ENCODE measurements at places on chromosomes 1 and 21.
A peak's percentile ranks its signal among the peaks of the same experiment; 100 is the strongest.

- DNase-seq, result no peak
These were observed 36.7 kb downstream of the SLC19A1 start for GRCh38 chr21:45505416-45506021.

- DNase-seq, result peak; percentile 90
These were observed 173.0 kb downstream of the GABPA start for GRCh38 chr21:25907573-25908275.

GRCh38 chr1:84271441-84272151 lies 29.9 kb upstream of the SAMD13 start:
- DNase-seq, result peak; percentile 90

- DNase-seq, result peak; percentile 98
These were observed 165.8 kb downstream of the AK5 start for GRCh38 chr1:77447669-77448068.

- DNase-seq, result no peak
These were observed 16.1 kb downstream of the CSF1 start for GRCh38 chr1:109926662-109927300.

- no peak for DNase-seq
These were observed 149.2 kb upstream of the PLD5 start for GRCh38 chr1:242673652-242674051.

GRCh38 chr1:234927971-234928640 lies 200.5 kb downstream of the TOMM20 start:
- no peak for DNase-seq

DNA sequence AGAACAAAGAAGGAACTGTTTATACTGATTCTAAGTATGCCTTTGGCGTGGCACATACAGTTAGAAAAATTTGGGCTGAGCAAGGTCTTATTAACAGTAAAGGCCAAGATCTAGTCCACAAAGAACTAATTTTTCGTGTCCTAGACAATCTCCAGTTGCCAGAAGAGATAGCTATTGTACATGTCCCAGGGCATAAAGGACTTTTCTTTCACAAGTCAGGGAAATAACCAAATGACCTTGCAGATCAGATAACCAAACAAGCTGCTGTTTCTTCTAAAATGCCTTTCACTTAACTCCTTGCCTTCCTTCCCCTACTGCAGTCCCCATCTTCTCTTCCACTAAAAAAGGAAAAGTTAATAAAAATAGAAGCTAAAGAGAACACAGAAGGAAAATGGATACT lies 4.0 kb downstream of the TEX50 start:
- no peak for DNase-seq

GRCh38 chr1:107264561-107264960 lies 123.7 kb downstream of the NTNG1 start:
- no peak for DNase-seq

- DNase-seq, result no peak
These were observed 29.8 kb upstream of the GFI1 start for GRCh38 chr1:92516574-92516973.

DNA sequence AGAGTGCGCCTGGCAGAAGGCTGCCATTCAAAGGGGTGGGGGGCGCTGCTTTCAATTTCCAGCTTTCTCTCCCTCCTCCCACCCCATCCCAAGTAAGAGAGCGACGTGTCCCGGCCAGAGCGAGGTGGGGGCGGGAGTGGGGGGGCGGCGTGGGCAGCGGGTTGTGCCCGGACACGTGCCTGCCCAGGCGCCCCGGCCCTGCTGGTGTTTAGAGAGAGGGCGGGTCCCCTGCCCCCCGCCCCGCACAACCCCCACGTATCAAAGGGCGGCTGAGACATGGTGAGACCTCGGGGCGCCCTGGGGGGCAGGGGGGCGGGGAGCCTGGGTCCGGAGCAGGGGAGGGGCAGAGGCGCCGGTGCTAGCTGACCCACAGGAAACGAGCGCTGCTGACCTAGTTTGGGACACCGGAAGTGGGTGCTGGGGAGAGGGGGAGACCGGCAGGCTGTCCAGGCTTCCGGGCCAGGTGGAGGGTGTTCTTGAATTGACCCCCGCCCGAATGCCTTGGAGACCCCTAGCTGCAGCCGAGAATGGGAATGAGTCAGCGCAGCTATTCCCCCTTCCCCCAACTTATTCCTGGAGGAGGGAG lies 1.3 kb downstream of the ZBTB7B start:
- peak; percentile 36 for DNase-seq

DNA sequence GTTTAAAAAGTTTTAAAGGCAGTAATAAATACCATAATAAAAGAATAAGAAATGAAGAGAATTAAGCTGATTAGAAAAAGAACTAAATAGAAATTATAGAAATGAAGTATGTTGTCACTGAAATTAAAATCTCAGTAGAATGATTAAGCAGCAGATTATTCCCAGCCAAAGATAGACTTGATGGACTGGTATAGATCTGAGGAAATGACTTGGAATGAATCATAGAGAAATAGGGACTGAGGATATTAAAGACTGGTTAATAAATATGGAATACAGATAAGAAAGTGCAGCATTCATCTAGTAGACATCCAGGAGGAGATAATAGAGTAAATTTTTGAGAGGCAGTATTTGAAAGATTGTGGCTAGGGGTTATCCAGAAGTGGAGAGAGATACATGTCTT lies 28.7 kb downstream of the MARK1 start:
- no peak for DNase-seq

- DNase-seq, result no peak
These were observed 45.4 kb upstream of the IGSF21 start for GRCh38 chr1:18062185-18062584.

DNA sequence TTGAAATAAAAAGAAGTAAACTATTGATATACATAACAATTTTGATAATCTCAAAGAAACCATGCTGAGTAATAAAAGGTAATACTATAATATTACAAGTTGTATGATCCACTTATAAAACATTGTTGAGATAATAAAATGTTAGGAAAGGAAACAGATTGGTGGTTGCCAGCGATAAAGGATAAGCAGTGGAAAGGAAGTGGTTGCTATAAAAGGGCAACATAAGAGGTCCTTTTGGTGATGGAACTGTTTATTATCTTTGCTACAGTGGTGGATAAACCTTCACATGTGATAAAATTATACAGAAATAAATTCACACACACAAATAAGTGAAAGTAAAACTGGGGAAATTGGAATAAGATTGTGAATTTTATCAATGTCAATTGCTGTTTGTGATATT lies 15.1 kb downstream of the OR6F1 start:
- DNase-seq, result no peak

DNA sequence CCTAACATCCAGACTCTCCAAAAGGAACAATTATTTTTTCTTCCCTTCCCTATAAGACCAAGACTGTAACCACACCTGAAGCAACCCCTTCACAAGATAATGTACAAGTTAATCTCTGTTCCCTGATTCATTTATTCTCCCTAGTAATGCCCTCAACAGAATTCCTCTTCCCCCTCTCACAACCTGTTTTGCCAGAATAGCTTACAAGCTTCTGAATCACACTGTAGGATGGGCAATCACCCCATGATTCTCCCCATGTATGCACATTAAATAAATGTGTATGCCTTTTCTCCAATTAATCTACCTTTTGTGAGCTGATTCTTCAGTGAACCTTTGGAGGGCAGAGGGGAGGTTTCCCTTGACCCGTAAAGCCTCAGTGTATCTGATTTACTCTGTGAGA lies 20.9 kb upstream of the RNF11 start:
- DNase-seq, result no peak

DNA sequence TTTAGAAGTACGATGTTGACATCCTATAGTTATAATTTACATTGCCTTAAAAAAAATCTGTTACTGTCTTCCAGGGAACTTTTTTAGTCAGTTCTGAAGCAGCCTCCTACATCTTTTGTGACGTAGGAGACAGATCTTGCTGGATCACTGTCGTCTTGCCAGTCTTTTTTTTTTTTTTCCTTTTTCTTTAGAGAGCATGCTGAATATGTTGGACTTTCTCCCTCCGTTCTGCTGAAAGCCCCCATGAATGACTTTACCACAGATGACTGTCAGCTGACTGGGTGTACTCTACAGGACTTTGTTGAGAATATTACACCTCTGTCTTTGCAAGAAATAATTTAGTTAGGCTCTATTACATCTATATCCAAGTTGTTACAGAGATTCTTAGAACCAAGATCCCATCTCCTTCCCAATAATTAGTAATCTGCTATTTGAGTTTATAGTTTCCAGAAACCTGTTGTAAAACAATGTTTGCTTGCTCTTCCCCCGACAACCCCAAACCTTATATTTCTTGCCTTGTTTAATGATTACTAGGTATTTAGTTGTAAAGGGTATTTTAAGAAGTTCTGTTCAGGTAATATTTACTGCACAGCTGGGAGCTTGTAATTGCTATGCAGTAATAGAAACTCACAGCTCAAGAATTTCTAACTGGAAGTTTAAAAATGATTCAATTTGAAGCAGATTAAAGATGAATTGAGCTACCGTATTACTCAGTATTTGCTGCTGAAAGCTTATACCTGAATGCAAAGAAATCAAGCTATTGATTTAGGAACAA lies 61.8 kb downstream of the RASAL2 start:
- DNase-seq, result no peak

DNA sequence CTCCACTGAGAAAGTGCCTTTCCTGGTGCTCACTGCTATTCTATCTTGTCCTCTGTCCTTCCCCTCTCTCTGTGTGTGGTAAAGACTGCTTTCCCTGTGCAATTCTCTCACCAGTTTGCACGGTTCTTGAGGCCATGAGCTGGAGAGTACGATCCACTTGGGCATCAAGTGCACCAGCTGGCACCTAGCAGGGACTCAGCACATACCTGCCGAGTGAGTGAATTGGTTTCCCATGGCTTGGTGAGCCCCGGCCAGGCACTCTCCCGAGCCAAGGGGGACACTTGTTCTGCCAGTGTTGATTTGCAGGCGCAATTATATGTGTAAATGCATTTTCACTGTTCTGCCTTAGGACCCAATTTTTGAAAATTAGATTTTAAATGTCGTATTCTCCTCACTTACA lies 313.5 kb downstream of the DISC1 start:
- DNase-seq, result no peak

DNA sequence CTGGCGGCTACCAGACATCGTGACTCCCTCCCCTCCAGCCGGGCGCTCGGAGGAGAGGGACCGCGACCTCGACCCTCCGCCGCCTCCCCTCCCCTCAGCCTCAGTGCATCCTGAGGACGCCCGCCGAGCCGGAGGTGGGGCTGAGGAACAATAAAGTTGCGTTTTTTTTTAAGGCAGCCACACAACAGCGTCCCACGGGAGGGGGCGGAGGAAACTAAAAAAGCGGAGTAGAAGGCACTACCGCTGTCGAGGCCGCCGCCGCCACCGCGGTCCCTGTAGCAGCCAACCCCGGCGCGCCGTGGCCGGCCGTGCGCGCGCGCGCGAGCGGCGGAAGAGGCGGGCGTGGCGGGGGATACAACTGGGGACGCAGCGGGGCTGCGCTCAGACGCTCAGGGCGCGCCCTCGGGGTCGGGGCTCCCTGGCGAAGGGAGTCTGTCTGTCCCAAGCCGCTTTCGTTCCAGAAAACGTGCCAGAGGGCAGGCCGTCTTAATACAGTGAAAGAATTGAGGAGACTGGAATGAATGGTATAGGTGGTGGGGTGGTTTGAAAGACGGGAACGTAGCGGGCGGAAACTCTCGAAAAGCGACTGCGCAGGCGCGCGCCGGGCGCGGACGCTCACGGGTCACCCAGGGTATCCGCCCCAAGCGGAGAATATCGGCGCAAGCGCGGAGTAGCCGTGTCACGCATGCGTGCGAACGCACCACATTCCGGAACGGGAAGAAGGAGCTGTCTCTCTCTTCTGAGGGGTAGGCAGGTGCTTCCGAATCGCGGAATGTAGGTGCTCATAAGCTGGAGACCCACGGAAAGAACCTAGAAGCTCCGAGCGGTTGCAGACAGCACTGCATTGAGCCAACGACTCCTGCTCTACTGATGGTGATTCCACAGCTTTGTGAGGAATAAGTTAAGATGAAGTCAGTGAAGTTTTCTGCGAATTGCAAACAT lies at the start of gene COP1:
Gene COP1 (minus strand): TSS at position 326 of the 942 bp plus-strand sequence. CDS start 308 bp downstream, at position 18.
- DNase-seq, result peak; percentile 99

GRCh38 chr21:17334484-17334883 lies 178.4 kb upstream of the CXADR start:
- no peak for DNase-seq

GRCh38 chr1:203089001-203089650 lies 3.3 kb upstream of the MYOG start:
- no peak for DNase-seq

GRCh38 chr1:63322944-63323864 lies 837 bp downstream of the FOXD3 start:
- DNase-seq, result peak; percentile 65

GRCh38 chr1:116465845-116466685 lies 93.0 kb downstream of the ATP1A1 start:
- DNase-seq, result peak; percentile 20

GRCh38 chr1:119394085-119394484 lies 20.9 kb upstream of the HSD3B2 start:
- DNase-seq, result no peak

GRCh38 chr1:71753746-71754145 lies 528.6 kb downstream of the NEGR1 start:
- DNase-seq, result no peak

DNA sequence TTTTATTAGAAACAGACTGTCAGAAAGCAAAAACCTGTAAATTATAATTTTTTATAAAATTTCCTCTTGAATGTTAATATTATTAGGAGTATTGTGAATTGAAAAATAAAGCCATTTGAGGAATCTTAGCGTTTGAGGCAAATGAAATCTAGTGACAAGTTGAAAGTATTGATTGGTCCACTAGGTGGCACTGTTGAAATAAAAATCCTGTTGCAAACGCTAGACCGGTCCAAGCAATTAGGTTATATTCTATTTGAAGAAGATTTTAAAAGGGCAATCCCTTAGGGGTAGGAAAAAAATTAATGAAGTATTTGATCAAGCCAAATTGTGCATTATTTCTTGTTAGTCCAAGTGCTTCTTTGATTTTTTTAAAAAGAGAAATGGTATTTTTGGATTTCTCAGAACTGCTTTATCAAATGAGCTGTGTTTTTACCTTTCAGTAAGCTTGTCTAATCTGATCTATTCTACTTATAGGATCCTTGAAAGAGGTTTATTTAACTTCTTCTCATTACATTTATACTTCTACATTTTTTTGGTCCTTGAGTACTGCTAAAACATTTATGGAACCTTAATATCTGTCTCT lies 57.7 kb downstream of the ATG4C start:
- DNase-seq, result peak; percentile 45
